ENCODE measurements at places on chromosomes 2 and 18.

DNA sequence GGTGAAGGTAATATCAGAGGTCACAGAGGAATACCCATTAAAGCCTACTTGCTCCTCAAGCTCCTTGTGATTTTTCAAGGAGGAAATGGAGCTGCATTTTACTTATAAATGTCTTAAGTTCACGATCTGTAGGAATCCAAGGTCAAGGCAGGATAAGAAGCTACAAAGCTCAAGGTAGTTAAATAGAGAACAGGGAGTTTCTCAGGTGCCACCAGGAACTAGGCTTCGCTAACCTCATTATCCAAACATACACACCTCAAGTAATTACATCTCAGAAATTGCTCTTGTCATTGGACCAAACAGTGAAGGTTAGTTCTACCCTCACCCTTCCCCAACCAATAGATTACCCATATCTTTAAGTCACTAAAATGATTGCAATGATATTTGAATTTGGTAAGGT is 317.4 kb upstream of the HNRNPA3 start:
- DNase-seq: no peak

GRCh38 chr2:148165975-148166374 is 145.1 kb downstream of the MBD5 start:
- DNase-seq: no peak

- DNase-seq: no peak
Measured at GRCh38 chr2:74357627-74358026, 14.4 kb upstream of the SLC4A5 start.

GRCh38 chr2:84441505-84441904 is 17.6 kb downstream of the SUCLG1 start:
- DNase-seq: no peak

- no peak for DNase-seq
Measured at GRCh38 chr2:218878486-218878885, 2.2 kb upstream of the WNT10A start.

- no peak for DNase-seq
Measured at GRCh38 chr2:643761-644160, 33.4 kb downstream of the TMEM18 start.

DNA sequence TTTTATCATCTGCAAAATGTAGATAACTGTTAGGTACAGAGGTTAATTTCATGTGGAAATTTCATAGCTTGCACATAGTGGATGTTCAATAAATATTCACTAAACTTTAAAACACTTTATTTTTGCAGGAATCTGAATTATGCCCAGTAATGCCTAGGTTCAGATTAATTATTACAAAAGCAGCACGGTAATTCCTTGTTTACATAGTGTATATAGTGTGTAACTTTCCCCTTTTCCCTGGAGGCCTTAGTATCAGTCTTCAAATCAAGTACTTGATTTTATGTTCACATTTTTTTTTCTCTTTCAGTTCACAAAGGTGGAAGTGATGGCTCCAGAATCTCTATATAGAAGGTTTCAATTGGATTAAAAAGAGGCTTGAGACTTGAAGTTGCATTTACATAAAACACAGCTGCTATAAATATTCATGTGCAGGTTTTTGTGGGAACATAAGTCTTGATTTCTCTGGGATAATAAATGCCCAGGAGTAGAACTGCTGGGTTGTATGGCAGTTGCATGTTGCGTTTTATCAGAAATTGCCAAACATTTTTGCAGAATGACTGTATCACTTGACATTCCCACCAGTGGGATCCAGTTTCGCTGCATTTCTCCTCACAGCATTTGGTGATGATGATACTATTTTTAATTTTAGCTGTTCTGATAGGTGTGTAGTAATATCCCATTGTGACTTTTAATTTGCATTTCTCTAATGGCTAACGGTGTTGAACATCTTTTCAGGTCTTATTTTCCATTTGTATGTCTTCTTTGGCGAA is 27.6 kb upstream of the LGALSL start:
- no peak for DNase-seq

GRCh38 chr2:8394131-8394530 is 287.7 kb upstream of the ID2 start:
- no peak for DNase-seq

DNA sequence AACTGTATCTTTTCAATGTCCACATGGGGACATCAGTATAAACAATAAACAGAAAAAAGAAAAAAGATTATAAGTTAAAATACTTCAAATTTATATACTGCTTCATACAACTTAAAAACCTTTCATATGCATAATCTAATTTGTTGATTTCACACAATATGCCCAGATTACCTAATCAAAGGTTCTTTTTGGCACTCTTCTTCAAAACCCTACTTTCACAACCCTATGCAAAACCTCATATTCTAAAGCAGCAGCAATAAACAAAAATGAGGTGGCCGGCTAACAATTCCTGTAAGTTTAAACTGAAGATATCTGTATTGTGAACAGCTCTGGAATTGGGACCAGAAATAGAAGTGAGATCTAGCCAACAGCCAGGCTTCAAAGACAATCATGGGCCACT is 28.6 kb downstream of the STK17B start:
- DNase-seq: peak; percentile 69

DNA sequence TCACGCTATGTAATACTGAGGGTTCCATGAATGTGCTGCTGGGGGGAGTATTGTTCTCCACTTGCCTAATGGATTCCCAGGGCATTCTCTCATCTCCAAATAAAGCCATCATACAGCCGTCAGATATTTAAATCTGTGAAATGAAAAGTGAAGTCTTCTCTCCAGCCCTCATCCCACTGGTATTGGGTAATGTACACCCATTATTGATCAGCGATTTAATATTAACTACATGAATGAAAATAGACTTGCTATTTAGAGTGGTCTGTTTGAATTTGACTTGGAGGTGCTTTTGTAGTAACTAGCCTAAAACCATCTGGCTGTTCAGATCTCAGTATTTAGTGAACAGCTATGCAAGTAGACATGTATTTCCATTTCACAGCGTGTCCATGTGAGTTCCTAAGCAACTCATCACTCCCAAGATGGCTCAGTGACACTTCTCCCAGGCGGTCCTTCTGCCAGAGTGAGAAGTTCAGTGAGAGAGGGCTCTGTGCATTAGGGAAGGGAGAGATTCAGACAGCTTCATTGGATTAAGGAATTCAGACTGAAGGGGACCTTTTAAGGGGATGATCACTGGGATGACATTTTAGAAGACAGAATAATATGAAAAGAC is 140.7 kb downstream of the WDSUB1 start:
- DNase-seq: no peak

- peak; percentile 18 for DNase-seq
Measured at GRCh38 chr2:71934595-71935261, 212.9 kb downstream of the CYP26B1 start.

DNA sequence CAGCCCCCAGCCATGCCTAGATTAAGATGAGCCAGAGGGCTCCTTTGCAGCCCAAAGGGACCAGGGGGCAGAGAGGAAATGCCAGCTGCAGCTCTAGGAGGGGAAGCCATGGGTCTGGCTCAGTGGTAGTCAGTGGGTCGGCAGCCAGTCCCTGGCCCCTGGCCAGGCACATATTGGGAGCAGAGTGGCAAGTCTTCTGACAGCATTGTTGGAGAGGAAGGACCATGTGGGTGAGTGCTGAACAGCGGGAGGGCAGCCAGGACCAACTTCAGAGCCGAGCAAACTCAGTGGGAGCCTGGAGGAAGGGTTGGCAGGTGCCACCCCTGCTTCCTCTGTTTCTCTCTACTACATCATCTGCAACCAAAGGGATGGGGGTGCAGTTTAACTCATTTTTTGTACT is 140.5 kb upstream of the PELI1 start:
- DNase-seq: no peak

DNA sequence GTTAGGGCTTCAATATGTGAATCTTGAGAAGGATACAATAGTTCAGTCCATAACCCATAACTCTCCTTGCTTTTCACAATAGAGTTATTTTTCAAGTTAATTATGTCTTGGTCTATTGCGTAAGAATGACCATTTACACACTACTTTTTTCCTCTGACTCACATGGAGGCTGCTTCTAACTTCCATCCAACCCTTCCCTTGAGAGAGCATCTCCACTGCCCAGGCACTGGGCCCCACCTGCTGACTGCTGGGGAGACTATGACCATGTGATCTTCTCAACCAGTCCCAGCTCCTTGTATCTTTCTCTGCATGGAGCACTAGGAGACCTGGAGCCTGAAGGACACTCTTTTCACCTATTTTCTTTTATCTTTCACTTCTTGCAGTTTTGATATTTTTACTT is 251.5 kb downstream of the GPD2 start:
- no peak for DNase-seq

GRCh38 chr18:74226156-74226555 is 65.6 kb downstream of the CYB5A start:
- no peak for DNase-seq

DNA sequence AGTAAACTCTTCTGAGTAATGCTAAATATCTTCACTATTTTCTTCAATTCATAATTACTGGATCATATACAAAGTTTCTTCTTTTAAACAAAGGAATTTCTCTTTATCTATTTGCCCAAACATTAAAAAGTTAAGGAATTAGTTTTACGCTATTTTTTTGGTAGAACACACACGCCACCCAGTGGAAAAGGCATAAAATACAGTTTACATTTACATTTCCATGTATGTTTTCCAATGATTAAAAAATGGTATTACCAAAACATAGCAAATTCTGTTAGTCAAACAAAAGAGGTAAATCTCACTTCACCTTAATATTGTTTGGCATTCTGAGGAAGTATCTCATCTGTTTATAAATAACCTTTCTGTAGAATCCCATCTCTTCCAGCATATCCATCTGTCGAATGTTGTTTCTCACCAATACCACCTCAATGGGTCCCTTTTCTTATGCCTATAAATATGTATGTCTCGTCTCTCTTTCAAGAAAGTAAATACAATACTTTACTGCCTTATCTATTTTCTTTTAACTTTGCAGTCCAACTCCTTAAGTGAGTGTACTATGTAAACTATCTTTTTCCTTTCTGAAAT is 7.2 kb downstream of the BOLL start:
- DNase-seq: peak; percentile 57

GRCh38 chr18:76496194-76496890 is 1.3 kb upstream of the ZNF516 start:
- DNase-seq: peak; percentile 87

- no peak for DNase-seq
Measured at GRCh38 chr2:140256080-140256479, 1475.9 kb upstream of the NXPH2 start.

- no peak for DNase-seq
Measured at GRCh38 chr2:28314968-28315367, 77.7 kb upstream of the FOSL2 start.

GRCh38 chr2:69381337-69381737 is 5.7 kb downstream of the GFPT1 start:
- DNase-seq: peak; percentile 14

GRCh38 chr18:13378150-13378549 is 159.6 kb downstream of the LDLRAD4 start:
- DNase-seq: no peak

DNA sequence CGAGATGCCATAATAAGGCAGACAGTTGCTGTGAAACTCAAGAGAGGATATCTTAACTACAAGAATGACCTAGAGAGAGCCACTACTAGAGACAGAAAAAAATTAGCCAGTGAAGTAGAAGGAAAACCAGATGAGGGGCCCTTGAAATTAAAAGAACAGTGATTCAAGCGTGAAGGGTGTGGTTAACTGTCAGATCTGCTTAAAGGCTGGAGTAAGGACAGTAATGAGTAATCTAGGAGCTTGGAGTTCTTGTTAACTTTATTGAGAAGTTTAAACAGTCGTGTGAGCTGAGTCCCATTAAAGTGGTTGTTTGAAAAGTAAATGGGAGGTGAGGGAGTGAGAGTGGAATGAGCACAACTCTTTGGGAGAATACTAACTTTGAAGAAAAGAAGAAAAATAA is 21.3 kb downstream of the PIGN start:
- DNase-seq: no peak

- DNase-seq: no peak
Measured at GRCh38 chr2:3141696-3142095, 235.9 kb downstream of the EIPR1 start.

DNA sequence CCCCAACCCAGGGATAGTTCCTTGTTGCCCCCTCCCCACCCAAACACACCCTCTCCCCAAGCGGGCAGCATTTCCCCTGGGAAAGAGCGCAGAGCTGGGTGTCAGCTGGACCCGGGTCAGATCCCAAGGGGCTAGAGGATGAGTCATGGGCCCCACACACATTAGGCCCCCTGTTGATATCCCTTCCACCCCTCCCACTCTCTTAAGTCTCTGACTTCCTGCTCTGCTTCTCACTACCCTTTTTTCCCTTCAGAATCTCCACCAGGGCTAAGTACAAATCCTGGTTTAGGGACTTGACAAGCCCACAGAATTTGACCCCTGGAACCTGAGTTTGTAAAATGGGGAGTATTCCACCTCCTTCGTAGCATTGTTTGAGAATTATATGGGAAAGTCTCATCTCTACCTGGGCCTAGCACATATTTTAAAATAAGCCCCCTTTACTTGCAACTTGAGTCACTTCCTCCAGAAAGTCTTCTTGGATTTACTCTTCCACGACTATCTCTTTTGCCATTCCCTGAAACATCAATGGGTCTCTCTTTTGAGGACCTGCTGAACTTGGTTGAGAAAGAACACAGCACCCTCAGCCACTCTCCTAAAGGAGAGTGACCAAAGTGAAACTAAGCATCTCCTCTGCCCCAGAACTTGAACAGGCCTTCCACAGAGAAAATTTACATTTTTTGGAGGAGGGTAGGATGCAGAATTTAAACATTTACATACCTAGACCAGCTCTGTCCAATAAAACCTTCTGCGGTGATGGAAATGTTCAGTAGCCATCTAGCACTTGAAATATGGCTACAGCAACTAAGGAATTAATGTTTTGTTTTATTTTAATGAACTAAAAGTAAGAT is 4.7 kb downstream of the RTKN start:
- DNase-seq: no peak

- DNase-seq: no peak
Measured at GRCh38 chr18:44945888-44946401, 265.3 kb downstream of the SETBP1 start.

GRCh38 chr2:233060501-233060979 is 398 bp downstream of the INPP5D start:
- DNase-seq: no peak

DNA sequence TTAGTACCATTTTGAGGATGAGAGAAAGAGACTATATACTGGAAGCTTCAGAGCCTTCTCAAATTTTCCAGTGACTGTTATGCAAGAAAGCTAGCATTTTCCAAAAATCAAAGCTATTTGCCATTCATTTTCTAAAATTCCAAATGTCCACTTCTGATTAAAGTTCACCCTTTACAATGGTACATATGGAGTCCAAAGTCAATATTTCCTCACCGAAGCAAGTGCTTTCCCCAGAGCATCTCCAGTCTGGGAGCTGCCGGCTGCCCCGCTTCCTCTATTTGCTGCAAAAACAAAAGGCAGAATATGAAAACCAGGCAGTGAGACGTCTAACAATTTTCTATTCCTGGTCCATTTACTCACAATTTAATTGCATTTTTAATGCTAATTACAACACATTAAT is 302.0 kb upstream of the CCDC68 start:
- DNase-seq: peak; percentile 5

- DNase-seq: no peak
Measured at GRCh38 chr2:42864641-42865280, 72.4 kb upstream of the HAAO start.

GRCh38 chr18:79387214-79387613 is 8.5 kb upstream of the NFATC1 start:
- no peak for DNase-seq

Measured in suppressor macrophage treated with lipopolysaccharide for 1 hour (primary cell).